ENCODE measurements at places on chromosomes 1 and 21. TPM values are rescaled to one million over a fixed set of nuclear protein-coding genes. Genes with fewer than 3 reads are reported as not detected.

DNA sequence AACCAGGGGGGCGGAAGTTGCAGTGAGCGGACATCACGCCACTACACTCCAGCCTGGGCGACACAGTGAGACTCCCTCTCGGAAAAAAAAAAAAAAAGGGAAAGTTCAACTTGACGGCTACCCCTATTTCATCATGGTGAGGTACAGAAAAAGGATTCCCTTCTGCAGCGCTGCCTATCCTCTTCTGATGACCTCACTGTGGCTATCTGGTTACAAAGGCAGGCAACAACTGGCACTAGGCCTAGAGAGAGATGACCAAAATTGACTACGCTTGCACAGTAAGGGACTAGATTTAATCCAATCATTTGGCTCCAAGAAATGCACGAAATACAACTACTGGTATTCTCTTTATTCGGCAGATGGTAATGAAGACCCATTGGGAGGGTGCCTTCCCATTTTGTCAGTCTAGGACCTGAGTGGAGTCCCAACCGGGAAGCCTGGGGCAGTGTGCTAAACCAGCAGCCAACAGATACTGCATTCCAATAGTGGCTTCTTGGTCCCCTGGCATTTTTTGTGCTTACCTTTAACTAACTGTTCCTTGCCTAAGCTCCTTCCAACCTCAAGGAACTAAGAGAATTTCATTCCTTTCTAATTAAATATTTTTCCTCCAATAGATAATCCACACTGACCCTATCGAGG lies 36.6 kb downstream of the ITPKB start:
- no peak for DNase-seq

TNFRSF18 gene
- total RNA-seq = 375 TPM

GPR3 gene
- 1.3 TPM for total RNA-seq

SPRR2G gene
- total RNA-seq = not detected

RBM11 gene
- 3.1 TPM for total RNA-seq
